PC-3 (cell line): ENCODE measurements at places on chromosomes 5 and 9. TPM values are rescaled to one million over a fixed set of nuclear protein-coding genes. Genes with fewer than 3 reads are reported as not detected.

The SV2C gene
- total RNA-seq = not detected in 2 replicates

The CENPK gene
- total RNA-seq = 8.0 and 8.6 TPM in 2 replicates

DNA sequence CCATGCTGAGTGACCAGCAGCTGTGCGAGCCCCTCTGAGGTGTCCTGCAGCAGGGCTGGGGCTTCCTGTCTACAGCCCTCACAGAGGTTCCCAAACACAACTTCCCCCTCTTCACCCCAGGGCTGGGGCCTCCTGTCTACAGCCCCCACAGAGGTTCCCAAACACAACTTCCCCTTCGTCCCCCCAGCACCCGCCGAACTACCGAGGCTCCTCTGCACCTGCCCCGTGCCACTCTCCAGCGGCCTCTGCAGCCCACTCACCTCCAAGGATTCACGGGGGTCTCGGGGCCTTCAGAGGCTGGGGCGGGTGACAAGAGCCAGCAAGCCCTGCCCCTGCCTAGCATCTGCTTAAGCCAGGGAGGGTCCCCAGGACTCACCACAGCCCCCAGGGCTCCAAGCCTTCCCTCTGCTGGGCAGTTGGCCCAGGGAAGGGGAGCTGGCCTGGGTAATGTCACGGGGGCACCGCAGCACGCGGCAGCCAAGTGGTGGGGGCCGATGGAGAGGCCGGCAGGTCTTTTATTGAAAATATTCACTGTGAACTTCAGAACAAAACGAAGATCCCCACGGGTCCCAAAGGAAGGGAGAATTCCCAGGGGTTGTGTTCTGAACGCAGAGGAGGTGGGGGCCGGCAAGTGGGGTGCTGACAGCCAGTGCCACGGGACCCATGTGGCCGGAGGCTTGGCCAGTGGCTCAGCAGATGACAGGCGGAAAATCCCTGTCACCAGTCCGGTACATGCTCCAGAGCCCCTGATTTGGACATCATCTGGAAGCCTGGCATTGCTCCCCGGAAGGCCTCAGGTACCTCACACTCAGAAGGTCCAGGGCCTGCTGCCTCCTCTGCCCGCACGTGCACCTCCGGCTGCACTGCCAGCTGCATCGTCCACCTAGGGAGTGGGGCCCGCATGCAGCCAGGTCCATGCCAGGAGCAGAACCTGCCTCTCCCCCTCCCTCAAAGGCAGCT, 125.3 kb downstream of the ADAMTS2 start:
- no peaks in the 10 kb centered on the region for H3K36me3 ChIP-seq
- H3K4me1 ChIP-seq = no peaks in the 10 kb centered on the region
- H3K27ac ChIP-seq = no peak overlapping the region
- no peak for DNase-seq
- H3K27me3 ChIP-seq = peaks cover 1% of the 10 kb centered on the region; the same call in 1 of the 2 replicates

- no peak overlapping the region for H3K27ac ChIP-seq
- no peaks in the 10 kb centered on the region for H3K4me1 ChIP-seq
- H3K27me3 ChIP-seq = no peaks in the 10 kb centered on the region
- H3K36me3 ChIP-seq = no peaks in the 10 kb centered on the region
- DNase-seq = no peak
Measured at GRCh38 chr5:101362067-101362466, 459.0 kb upstream of the ST8SIA4 start.

DNA sequence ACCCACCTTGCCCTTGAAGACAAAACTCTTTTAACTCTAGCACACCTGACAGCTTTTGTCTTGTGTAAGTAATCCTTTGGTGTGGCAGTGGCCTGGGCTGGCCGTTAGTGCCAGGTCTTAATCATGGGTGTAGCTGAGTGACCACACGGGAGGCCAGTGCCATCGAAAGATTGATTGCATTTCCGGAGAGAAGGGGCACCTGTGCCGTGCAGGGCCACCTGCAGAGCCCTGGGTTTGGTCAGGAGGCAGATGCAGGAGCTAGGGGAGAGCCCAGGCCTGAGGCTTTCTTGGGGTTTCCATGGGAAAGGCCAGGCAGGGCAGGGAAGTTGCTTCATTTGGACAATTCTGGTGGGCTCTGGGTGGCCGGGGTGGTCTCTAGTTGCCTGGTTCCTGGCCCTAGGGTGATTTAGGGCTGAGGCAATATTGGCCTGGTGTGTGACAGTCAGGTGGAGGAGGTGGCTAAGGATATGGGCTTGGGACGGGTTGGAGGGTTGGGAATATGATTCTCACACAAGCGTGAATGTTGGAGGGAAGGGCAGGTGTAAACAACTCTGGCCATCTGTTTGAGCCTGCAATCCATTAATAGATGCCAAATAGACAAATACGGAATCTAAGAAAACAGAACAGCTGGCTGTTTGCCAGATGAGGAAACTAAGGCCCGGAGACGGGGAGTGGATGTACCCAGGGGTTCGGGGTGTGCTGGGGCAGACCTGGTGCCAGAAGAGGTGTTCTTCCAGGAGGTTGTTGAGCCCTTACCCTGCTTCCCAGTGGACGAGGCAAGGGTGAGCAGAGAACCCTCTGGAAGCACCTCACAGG, 4.6 kb downstream of the DBH start:
- no peak overlapping the region for H3K4me3 ChIP-seq
- 0 out of 2 replicates have a peak, but pooled peaks cover 14% of the 10 kb centered on the region for H3K27me3 ChIP-seq
- DNase-seq = no peak

- H3K4me1 ChIP-seq = no peaks in the 10 kb centered on the region
- no peaks in the 10 kb centered on the region for H3K27me3 ChIP-seq
- no peak for DNase-seq
- H3K36me3 ChIP-seq = peaks cover 65% of the 10 kb centered on the region
Measured at GRCh38 chr9:92254381-92255337, 38.8 kb downstream of the IARS1 start.

GRCh38 chr5:89755024-89755423, 654.5 kb downstream of the CETN3 start:
- peaks cover 14% of the 10 kb centered on the region for H3K4me1 ChIP-seq
- H3K36me3 ChIP-seq = no peaks in the 10 kb centered on the region
- H3K4me3 ChIP-seq = no peak overlapping the region
- peak overlapping the region; percentile 30 for H3K27ac ChIP-seq
- H3K27me3 ChIP-seq = no peaks in the 10 kb centered on the region

DNA sequence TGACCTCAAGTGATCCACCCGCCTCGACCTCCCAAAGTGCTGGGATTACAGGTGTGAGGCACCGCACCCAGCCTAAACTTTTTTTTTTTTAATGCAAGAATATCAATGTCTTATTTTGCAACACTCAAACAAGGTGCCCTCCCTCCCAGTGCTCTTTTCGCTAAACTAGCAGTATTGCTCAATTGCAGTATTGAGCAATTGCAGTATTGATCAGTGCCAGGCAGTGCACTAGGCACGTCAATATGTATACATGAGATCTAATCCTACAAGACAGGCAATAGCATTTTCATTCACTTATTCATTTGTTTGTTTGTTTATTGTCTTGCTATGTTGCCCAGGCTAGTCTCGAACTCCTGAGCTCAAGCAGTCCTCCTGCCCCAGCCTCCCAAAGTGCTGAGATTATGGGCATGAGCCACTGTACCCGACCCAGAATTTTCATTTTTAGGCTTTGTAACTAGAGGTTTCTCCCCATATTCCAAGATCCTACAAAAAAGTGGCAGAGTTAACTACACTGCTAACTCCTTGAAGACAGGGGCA, 94.5 kb downstream of the TTLL11 start:
- H3K4me1 ChIP-seq = no peaks in the 10 kb centered on the region
- no peak for DNase-seq
- H3K27me3 ChIP-seq = no peaks in the 10 kb centered on the region
- no peak overlapping the region for H3K4me3 ChIP-seq

- no peaks in the 10 kb centered on the region for H3K27me3 ChIP-seq
- H3K4me1 ChIP-seq = peaks cover 5% of the 10 kb centered on the region; the same call in 1 of the 2 replicates
- H3K4me3 ChIP-seq = no peak overlapping the region
- DNase-seq = peak; percentile 51
Measured at GRCh38 chr9:31140316-31140715, 1244.1 kb upstream of the ACO1 start.
